ENCODE measurements at places on chromosomes 11 and 22.

DNA sequence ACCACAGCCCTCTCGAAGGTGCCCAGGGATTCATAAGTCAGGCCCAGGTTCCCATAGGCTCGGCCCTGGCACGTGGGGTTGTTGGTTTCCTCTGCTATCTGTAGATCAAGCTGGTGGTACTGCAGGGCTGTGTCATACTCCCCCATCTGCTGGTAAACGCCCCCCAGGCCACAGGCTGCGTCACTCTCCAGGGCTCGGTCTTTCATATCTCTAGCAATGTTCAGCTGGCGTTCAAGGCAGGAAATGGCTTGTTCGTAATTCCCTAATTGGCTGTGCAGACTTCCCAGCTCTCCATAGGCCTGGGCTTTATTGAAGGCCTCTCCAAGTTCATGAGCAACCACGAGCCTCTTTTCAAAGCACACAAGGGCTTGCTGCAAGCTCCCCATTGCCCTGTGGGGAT, 186.4 kb upstream of the PITPNB start:
- no peak for DNase-seq

DNA sequence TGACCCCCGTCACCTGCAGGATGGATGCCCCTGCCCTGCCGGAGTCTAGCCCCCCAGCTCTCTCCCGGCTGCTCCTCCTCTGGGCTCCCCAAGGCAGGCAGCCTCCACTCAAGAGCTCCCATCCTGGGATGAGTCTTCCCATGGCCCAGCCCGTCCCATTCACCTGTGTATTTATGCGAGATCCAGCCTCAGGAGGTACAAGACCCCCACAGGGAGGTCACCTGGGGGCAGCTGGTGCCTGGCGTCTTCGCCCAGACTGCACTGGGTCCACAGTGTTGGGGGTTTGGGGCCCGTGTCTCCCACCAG, 43.0 kb upstream of the ZC3H12C start:
- DNase-seq: no peak

DNA sequence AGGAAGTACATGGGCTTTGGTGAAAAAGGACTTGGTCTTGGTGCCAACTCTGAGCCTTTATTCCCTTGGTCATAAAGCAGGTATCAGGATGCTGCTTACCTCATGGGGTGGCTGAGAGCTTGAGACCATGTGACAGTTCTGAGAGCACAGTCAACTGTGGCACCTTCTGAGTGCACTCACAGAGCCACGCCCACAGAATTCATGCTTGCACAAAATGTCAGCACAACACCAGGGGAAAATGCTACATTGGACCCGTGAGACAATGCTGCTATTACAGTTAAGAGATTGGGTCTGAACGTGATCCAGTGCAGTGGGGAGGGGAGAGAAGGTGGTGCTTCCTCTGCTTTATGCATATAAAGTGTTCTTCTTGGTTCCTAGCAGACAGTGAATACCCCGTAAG, 79.5 kb upstream of the SPON1 start:
- DNase-seq: no peak

- no peak for DNase-seq
Observed at GRCh38 chr11:68911731-68912130, 8.0 kb downstream of the IGHMBP2 start.

- DNase-seq: no peak
Observed at GRCh38 chr11:4455419-4455818, 6.3 kb downstream of the OR52K2 start.

GRCh38 chr11:32569313-32569881, 14.2 kb upstream of the EIF3M start:
- DNase-seq: no peak

DNA sequence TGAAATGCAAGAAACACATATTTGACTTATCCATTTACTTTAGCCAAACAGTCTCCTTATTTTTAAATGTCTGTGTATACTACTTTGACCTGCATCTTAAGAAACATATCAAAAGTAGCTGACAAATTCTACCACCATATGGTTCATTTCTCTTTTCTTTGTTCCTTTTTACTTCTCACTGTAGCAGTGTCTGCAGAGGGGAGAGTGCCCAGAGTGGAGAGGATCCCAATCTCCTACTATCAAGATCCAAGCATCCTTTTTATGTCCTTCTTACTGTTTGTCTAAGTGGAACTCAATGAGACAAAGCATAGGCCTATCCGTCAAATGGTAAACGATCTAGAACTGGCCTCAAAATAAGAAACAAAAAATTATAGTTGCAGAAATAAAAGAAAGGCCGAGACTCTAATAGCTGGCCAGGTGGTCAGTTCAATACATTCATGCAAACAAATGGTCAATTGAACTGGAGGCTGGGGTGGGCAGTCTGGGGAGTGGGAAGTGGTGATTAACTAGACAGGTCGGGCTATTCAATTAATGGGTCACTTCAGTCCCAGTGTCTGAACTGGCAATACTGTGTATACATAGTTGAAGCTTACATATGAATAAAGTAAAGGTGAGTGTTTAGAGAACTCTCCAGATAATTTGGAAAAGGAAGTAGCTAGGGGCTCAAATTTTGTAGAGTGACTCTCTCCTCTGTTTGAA, 149.1 kb downstream of the MAML2 start:
- no peak for DNase-seq

DNA sequence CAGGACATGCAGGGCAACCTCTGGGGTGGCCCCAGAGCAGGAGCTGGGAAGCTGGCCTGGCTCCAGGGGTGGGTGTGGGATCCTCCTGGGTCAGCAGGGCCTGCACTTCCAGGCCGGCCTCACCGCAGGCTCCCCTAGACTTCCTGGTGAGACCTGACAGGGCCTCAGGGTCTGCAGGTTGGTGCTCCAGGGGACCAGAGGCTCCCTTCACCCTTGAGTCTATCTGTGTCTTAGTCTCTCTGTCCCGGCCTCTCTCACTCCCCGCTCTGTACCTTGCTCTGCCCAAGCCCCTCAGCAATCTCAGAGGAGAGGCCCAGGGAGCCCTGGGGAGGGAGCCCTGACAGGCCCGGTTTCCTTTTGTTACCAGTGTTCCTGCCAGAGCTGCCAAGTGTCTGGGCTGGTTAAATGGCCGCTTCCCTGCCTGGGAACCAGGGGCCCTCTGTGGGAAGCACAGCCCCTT, 13.9 kb downstream of the CD82 start:
- no peak for DNase-seq

- DNase-seq: no peak
Observed at GRCh38 chr22:49021131-49021925, 806.3 kb downstream of the BRD1 start.

DNA sequence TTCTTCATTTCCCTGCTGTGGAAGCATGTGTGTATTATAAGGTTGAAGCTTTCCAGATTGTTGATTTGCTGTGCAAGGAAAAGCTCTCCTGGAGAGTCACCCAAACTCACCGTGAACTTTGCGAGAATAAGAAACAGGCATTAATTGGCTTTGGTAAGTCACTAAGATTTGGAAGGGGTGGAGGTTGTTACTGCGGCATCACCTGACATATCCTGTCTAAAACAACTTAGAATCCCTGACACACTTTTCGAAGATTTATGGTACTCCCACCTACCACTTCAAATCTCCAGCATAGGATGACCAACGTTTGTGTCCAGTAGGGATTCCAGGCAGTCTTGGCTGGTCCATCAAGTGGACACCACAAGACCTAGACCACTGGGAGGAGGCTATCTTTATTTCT, 518.3 kb downstream of the MN1 start:
- no peak for DNase-seq

DNA sequence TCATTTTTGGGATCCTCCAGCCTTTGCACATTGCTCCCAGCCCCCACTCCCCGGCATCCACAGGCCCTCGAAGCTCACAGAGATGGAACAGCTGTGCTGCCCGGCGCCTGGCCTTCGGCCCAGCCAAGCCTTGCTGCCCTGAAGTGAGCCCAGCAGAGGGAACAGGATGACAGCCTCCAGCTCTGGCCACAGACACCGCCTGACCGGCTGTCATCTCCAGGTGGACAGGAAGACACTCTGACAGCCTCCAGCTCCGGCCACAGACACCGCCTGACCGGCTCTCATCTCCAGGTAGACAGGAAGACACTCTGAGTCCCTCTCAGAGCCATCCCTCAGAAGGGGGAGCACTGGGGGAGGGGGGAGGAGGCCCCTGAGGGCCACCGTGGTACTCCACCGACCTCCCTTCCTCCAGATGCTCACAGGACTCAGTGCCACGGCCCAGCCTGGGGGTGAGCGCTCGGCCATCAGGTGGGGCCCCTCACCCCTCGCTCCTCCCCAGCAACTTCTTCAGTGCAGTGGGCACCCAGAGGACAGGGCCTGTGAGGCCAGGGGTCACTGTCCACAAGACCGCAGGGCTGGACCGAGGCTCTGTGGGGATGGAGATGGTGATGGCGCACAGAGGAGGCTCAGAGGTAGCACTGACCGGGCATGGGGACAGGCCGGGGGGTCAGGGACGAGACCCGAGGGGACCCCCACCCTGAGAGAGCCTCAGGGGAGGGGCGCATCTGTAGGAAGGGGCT, 58.6 kb downstream of the BRD1 start:
- no peak for DNase-seq

- no peak for DNase-seq
Observed at GRCh38 chr11:63763496-63764339, 4.9 kb downstream of the ZFTA start.

- DNase-seq: no peak
Observed at GRCh38 chr11:75677275-75677674, 8.4 kb upstream of the MAP6 start.

DNA sequence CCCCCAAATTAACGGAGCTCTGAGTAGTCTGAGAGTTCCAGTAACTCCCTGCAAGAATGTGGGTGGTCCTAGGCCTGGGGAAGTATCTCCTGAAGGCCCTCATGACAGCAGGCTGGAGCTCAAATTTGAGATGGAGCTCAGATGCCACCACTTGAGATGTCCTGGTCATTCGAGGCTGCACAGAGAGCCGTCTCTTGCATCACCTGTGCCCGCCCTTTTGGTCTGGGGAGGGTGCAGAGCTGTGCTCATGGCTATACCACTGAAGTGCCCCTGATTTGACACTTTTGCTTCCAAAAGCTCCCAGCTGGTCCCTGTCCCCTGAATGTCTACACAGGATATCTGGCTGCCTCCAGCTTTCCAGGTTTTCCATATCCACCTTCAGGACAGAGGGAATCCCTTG, 214.0 kb upstream of the B3GAT1 start:
- DNase-seq: no peak

DNA sequence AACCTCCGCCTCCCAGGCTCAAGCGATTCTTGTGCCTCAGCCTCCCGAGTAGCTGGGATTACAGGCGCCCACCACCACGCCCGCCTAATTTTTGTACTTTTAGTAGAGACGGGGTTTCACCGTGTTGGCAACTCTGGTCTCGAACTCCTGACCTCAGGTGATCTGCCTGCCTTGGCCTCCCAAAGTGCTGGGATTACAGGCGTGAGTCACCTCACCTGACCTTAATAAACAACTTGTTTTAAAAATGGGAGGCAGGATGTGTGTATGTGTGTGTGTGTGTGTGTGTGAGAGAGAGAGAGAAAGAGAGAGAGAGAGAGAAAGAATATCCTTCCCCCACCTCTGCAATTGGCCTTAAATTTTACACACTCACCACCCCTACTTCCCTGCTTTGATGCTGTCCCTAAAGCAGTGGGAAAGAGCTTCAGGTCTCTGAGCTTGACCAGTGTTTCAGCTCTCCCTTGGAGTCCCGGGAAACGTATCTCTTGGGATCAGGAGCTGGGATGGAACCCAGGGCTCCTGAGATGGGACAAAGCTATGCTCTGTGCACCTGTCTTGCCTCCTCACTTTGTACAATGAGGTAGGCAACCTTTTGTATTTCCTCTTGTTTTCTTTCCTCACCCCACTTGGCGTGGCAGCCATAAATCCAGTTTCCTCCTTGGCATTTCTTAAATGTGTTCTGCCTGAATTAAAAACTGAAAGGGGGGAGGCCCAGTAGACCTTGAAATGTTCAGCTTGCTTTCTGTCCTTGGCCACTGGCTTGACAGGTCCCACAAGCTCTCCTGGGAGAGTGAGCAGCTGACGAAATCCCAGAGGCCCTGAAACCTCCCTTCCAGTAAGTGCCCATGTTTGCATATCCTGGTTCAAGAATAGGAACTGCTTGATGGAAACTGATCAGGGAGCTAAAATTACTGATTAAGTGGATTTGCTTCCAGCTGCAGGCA, 17.8 kb upstream of the XBP1 start:
- DNase-seq: no peak

GRCh38 chr22:36580846-36581245, 51.9 kb upstream of the EIF3D start:
- no peak for DNase-seq

GRCh38 chr22:33013531-33014162, 44.5 kb downstream of the SYN3 start:
- DNase-seq: no peak

- DNase-seq: no peak
Observed at GRCh38 chr11:66336234-66337102, at the start of gene RIN1. RIN1 (minus strand) TSS chr11:66336434; CDS start chr11:66336402, 32 bp downstream.

DNA sequence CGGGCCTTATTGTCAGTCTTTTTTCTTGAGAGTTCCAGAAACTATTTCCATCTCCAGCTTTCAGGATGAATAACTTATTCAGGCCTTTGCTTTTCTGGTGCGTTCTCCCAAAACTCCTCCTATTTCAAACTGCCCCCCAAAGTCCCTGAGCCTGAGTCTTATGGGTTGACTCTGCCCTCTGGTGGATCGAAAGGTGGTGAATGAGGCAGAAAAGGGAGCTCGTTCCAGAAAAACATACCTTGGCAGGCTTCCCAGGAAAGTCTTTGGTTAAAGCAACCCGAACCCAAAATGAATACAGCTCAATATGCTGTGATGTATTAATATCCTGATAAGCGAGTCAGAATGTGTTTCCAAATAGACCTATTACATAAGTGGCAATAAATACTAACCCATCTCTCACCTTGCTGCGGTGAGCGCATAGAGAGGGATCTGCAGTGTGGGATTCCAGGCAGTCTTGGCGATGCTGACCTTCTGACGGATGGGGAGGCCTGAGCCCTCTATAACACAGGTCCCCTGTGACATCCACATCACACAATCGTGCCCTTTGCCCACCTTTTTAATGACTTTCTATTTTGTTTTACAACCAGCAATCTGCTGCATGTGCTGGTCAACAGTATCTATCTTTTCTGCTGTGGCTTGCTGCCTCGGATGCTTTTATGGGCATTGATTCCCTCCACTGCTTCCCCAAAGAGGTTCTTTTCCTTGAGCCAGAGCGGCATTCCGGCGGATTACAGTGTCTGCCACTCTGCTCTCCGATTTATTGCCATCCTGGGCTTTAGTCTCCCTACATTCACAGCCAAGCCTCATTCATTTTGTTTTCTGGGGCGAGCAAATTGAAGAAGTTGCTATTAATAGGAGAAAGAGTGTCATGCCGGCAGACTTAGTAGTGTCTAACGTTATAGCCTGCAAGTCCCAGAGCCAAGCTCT, 756.8 kb downstream of the NTM start:
- no peak for DNase-seq

DNA sequence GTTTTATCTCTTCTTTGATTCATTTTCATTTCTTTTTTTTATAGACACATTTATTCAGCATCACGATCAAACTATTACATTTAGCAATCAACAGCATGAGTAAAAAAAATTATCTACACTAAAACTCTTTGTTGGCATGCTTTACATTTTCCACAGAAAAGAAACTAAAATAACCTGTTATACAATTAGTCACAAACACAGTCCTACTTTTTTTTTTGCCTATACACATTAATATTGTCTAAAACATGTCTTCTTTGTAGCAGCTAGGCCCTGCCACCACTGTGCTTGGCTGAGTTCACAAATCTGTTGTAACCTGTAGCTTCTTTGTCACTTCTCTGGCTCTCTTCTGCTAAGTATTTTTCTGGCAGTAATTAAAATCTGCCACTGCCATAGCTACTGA, 117.0 kb downstream of the STIM1 start:
- no peak for DNase-seq

GRCh38 chr11:115269191-115269950, 234.8 kb downstream of the CADM1 start:
- DNase-seq: no peak

Measured in activated CD4-positive, CD25-positive, alpha-beta regulatory T cell treated with anti-CD3 and anti-CD28 coated beads, Interleukin-2, amount 50 U/mL, for 16 hours (primary cell).